Caudate nucleus (tissue), 63 donors: ENCODE measurements at places on chromosomes 6 and 20.

GRCh38 chr6:151299011-151299410, 59.2 kb downstream of the AKAP12 start:
- no peak for DNase-seq

- DNase-seq: no peak
These were observed 9.5 kb downstream of the SENP6 start for GRCh38 chr6:75611011-75611701.

DNA sequence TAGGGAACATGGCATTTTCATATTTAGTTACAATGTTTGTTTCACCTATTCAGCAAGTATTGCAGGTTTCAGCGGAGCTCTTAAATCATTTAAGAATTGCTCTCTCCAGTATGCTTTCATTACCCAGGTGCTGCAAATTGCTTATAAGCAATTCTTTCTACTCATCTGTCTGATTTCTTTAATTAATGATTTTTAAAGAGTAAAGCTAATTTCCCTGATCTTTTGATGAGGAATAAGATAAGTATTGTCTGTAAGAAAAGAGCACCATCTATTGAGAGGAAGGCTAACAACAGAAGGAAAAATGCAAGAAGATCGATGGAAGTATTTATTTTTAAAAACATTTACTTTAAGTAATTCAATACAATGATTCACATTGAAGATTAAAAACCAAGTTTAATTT, 2.0 kb downstream of the OPRM1 start:
- DNase-seq: no peak

DNA sequence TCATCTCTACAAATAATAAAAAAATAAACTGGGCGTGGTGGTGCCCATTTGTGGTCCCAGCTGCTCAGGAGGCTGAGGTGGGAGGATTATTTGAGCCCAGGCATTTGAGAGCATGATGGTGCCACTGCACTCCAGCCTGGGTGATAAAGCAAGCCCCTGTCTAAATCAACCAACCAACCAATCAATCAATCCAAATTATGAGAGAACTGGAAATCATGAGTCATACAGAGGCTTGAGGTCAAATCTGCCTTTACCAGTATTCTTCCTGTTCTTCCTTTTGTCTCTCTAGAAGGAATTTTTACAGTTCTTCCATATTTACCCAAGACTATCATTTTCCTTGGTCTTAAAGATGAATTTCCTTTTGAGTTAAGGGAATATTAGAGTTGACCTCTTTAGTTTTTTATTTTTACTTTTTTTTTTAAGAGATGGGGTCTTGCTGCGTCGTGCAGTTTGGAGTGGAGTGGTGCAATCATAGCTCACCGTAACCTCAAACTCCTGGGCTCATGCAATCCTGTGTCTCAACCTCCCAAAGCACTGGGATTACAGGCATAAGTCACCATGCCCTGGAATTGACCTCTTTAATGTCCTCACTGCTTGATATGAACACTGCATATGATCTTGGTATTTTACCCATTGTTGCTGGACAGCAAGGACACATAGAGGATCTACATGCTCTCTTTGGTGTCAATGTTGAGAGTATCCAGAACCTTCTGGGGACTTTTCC, 44.1 kb upstream of the TXNDC5 start:
- no peak for DNase-seq

GRCh38 chr20:13423472-13424173, 202.5 kb downstream of the ISM1 start:
- DNase-seq: no peak

GRCh38 chr20:50034567-50035180, 51.9 kb downstream of the SNAI1 start:
- DNase-seq: no peak

- DNase-seq: no peak
These were observed 12.1 kb upstream of the RAMACL start for GRCh38 chr6:166598441-166599138.

DNA sequence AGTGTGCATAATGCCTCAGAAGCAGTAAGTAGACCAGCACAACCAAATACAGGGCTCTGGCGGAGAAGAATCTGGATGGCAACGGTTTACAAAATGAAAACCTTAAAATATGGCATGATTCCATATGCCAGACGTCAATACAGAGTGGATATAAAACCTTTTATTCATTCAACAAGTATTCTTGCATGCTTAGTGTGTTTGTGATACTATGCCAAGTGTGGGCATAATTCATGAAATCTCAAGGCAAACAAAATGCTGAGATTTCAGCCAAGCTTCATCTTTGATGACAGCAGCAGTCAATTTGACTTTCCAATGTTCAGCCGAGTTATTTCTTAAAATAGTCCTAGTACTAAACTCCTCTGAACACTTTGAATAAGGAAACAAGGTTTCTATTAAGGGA, 119.4 kb downstream of the CD24 start:
- DNase-seq: no peak

DNA sequence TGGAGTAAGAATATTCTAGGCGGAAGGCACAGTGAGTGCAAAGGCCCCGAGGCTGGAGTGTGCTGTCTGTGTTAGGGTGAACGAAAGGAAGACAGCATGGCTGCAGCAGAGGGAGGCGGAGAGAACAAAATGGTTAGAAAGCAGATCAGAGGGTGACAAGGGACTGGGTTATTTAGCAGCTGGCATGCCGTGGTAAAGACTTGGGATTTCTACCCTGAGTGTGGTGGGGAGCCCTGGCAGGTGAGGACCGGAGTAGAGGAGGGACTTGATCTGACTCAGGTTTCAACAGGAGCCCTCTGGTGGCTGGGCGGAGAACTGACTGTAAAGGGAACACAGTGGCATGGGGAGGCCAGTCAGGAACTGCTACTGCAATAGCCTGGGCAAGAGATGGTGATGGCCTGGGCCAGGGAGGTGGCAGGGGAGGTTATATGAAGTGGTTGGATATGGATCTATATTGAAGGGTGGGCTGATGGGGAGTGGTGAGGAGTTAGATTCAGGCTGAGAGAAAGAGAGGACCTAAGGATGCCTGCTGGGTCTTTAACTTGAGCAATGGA, 38.0 kb downstream of the PIM1 start:
- peak; percentile 3 for DNase-seq

DNA sequence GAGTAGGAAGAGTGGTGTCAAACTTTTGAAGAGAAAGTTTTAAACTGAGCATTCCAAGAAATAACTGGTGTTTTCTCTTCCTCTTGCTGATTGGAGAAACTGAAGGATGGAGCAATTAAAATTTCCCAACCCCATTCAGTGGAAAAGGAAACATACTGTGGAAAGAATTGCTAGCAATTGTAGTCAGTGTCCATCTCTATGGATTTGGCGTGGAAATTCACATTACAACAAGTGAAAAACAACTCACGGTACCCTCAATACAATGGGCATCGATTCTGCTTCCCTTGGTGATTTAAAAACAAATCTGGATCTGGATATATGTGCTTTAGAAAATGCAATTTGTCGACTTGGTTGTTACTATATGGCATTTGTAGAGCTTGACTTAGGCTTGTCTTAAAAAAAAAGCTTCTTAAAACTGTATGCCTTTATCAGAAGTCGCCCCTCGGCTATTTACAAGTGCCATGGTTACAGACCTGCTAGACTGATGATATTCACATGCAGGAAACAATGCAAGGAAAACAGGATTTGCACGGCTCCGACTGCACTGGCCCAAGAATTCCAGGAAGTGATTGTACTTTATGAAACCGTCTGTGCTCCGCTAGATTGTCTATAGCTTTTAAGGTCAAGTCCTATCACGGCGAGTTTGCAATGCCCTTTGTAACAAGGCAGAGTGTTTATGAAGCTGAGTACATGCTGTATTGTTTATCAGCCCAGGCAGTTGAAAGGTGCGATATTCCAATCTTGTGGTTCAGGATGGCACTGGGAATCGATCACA, 131.7 kb upstream of the PHACTR1 start:
- DNase-seq: no peak

- DNase-seq: no peak
These were observed 139.9 kb downstream of the BMP7 start for GRCh38 chr20:57126481-57127092.

GRCh38 chr6:72580281-72580940, 41.5 kb upstream of the KCNQ5 start:
- DNase-seq: no peak

DNA sequence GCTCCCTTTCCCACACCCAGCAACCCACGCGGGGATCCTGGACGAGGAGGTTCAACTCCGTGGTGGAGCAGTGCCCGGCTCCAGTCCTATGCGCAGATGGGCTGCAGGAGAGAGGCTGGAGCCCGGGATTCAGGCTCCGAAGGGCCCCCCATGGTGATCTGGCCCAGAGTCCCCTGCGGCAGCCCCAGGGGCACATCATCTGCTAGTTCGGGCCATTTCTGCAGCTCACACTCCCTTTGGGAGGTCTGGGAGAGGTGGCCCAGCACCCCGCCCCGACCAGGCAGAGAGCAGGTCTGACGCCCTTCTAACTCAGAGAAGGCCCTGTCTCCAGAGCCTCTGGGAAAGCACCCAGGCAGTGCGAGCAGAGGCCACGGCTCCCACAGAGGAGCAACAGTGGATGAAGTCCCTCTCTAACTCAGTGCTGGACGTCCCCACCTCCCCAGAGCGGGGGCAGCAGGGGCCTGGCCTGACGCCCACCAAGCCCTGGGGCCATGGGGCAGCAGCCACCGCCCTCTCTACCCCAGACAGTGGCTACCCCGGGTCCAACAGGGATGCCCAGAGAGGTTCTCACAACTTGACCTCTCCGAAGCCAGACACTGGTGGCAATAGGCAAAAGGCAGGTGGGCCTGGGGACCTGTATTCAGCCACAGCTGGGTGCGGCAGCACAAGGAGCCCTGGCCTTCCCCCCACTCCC, 3.3 kb downstream of the KCNQ2 start:
- no peak for DNase-seq

GRCh38 chr20:42041000-42041565, 422.9 kb upstream of the CHD6 start:
- no peak for DNase-seq

- DNase-seq: no peak
These were observed 39.7 kb downstream of the NTSR1 start for GRCh38 chr20:62748311-62748710.

DNA sequence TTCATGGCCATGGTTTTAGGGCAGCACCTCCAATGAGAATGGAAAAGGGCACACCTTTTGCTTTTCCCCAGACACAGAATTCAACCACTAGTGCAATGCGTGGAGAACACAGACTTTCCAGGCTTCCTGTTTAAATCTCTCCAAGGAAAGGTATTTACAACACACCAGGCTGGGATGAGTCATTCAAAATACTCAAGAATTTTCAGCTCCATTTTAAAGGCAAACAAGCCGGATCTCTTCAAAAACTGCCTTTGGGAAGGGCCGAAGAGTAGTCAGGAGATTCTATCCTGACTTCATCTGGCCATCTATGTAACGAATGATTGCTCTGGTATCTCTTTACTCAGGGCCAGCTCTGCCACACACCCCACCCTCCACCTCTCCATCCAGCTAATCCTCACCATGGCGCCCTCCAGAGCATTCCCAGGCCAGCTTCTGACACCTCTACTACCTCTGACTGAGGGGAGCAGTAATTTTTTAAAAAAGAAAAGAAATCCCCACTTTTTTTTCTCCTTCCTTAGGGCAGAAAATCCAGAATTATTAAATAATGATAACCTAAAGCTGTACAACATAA, 254.6 kb downstream of the LY86 start:
- no peak for DNase-seq
